Fibroblast of mammary gland (primary cell): ENCODE measurements at places on chromosomes 2 and 18.

DNA sequence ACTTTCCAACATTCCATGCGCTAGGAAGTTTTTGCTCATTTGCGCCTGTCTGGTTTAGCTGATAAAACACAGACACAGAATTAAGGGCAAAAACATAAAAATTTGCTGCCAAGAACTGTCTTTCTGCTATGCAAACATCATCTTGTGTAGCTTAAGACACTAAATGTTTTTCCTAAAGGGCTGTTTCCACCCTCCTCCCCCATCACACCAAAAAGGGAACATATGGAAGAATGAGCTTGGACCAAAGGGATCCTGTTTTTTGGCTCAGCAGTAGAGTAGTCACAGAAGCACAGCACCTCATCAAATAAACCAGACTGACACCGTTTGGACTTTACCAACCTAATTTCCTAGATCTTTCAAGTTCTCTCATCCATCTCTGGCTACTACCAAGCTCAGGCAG lies 210.1 kb downstream of the ZNF521 start:
- no peak for DNase-seq

- DNase-seq, result no peak
Observed at GRCh38 chr2:151681051-151681450, 53.2 kb downstream of the NEB start.

- peak; percentile 95 for DNase-seq
Observed at GRCh38 chr2:213834331-213834730, 550.1 kb downstream of the SPAG16 start.

GRCh38 chr2:137507237-137507636 lies 457.0 kb upstream of the HNMT start:
- DNase-seq, result no peak

GRCh38 chr2:95158441-95158840 lies 1.2 kb downstream of the ZNF514 start:
- DNase-seq, result peak; percentile 11

- no peak for DNase-seq
Observed at GRCh38 chr2:189483980-189484740, 42.9 kb downstream of the WDR75 start.

DNA sequence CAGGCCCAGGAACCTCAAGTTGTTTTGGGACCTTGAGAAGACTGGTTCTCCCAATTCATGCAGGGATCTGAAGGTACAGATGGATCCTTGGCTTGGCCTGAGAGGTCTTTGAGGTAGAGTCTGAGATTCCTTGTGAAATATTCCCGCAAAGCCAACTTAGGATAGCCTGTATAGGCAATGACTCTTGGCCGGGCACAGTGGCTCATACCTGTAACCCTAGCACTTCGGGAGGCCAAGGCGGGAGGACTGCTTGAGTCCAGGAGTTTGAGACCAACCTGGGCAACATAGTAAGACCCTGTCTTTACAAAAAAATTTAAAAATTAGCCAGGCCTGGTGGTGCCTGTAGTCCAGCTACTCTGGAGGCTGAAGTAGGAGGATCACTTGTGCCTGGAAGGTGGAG lies 40.4 kb downstream of the ANKMY1 start:
- DNase-seq, result no peak

- no peak for DNase-seq
Observed at GRCh38 chr2:59029058-59029457, 787.9 kb upstream of the FANCL start.

DNA sequence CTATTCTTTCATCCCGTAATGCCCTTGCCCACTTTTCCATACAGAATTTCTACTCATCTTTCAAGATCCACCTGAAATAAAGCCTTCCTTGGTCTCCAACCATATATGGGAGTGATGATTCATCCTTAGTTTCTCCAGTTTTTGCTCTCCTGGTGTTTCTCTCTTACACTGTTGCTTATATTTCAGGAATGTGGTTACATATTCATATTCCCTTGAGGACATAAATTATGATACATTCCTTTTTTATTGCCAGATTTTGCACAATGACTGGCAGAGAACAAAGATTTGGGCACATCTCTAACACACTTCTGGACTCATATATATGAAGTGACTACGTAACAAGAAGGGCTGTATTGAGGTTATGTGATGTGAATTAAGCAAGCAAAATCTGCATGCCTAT lies 1573.4 kb upstream of the NXPH2 start:
- DNase-seq, result peak; percentile 55

GRCh38 chr18:77899972-77900754 lies 650.5 kb downstream of the GALR1 start:
- peak; percentile 19 for DNase-seq

- no peak for DNase-seq
Observed at GRCh38 chr2:117058366-117058765, 756.1 kb upstream of the DDX18 start.

GRCh38 chr2:152355409-152355831 lies 20.4 kb downstream of the FMNL2 start:
- DNase-seq, result no peak

DNA sequence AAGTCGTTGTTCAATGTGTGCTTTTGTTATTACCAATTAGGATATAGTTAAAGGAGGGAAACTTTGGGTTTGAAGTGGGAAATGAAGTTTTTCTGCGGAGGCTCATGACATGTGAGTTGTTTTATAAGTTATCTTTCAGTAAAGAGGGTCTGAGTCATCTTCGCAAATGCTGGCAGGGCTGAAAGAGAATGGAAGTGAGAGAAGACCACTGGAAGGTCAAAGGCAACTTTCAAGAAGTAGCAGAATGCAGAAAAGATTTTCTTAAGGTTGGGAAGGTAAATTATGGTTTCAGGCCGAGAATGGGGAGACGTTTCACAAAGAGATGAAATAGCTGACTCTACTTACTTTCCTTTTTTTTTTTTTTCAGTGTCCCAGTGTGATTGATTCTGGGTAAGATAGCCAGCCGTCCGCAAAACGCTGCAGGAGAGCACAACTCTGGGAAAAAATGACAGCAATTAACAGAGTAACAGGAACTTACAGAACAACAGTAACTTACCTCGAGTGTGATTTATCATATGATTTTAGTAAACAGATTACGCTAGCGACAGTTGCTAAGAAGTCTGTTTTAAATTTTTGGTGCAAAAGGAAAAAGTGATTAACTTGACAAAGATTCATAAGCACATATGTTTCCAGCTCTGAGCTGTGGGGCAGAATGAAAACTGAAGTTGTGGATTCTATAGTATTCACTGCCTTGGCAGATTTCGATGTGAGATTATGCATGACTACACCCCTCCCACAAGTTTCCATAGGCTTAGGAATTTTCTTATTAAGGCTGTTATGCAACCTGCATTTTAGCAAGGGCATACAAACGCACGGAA lies 46.8 kb upstream of the ACTR3 start:
- peak; percentile 78 for DNase-seq

DNA sequence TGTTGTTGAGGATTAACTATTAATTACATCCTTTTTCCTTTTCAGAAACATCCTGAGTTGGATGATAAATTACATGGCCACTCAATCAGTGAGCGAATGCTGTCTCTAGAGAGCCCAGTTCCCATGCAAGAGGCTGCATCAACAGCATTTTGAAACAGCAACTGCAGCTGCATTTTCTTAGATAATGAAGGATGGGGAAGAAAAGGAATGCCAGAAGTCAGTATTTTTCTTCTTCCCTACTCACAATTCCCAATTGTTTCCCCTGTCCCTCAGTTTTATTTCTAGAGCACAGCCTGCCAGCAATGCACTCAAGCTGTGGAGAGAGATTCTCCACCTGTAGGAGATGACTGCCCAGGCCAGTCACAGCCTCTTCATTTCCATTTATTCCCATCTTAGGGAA lies 6.9 kb downstream of the SCN7A start:
- no peak for DNase-seq

- DNase-seq, result no peak
Observed at GRCh38 chr2:238898534-238899281, 50.8 kb downstream of the TWIST2 start.

DNA sequence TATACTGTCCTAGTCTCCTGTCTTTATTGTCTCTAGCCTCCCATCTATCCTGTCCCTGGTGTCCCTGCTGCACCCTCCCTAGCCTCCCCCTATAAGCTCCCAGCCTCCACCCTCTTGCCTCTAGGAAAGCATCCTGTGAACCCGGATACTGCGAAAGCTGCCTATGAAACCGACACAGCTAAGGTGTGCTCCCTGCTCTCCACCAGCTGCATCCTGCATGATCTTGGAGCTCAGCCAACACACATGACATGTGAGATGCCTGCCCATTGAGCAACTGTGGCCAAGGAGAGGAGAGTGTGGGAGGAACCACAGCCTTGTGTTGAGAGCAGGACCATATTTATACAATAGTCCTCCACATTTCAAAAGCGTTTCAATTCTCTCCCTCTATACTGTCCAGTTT lies 187.1 kb downstream of the ZBTB7C start:
- peak; percentile 56 for DNase-seq

DNA sequence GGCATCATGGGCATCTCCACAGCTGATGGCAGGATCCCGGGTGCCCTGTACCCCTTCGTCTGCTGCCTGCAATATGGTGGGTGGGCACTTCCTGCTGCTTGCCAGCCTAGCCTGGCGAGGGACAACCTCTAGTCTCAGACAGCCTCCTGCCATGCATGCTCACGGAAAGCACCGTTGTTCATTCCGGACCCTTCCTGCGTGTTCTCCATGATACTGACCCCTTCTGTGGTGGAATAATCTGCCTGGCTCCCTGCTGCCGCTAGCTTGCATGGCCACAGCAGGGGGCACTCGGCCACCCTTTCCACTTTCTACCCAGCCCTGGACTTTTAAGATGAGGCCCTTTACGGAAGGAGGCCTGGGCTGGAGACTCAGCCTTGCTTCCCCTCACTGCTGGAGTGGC lies 12.0 kb downstream of the PCARE start:
- no peak for DNase-seq

- peak; percentile 43 for DNase-seq
Observed at GRCh38 chr2:33062665-33063250, 116.0 kb downstream of the LTBP1 start.

DNA sequence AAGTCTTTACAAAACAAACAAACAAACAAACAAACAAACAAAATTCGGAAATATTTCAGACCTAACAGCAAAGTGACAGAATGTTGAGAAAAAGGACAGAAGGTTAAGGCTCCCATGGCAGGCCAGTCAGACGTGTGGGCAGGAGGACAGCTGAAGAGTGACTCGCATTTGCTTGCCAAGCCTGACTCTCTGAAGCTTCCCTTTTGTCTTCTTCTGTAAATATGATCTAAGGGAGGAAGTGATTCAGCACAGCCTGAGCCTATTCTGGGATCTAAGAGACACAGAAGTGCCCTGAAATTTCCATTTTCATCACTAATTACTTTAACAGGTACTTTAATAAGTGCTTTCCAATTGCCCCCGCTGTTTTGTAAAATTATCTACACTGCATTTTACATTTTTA lies 134.0 kb upstream of the LYPD1 start:
- peak; percentile 3 for DNase-seq

GRCh38 chr2:19120941-19121750 lies 237.3 kb downstream of the OSR1 start:
- peak; percentile 90 for DNase-seq
